ENCODE measurements at places on chromosomes 2 and 18.
A peak's percentile ranks its signal among the peaks of the same experiment; 100 is the strongest.

- peak; percentile 8 for DNase-seq
Measured at GRCh38 chr18:332721-333510, 65.1 kb upstream of the THOC1 start.

- no peak for DNase-seq
Measured at GRCh38 chr2:33530690-33531548, 54.5 kb downstream of the RASGRP3 start.

GRCh38 chr18:3067722-3068121 is 54.8 kb upstream of the LPIN2 start:
- DNase-seq, result no peak

DNA sequence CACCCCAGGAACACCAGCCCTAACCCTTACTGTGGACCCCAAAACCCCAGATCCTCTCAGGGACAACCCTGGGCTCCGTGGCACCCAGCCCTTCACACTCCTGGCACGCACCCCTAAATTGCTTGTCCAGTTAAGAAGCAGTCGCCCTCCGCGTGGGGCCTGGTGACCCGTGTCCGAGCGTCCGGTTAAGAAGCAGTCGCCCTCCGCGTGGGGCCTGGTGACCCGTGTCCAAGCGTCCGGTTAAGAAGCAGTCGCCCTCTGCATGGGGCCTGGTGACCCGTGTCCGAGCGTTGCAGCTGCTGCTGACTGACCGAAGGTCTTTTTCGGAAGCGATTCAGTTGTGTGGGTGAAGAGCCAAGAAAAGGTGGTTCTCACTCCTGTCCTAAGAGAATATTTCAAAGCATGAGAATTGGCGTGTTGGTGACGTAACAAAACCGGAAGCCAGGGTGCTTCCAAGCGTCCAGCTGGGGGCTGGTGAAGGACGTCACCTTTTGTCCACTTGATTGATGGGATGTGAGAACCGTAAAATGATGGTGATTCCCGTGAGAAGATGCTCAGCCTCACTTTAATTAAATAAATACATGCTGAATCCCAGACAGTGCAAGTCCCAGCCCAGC is 70.5 kb downstream of the KCNG2 start:
- no peak for DNase-seq

DNA sequence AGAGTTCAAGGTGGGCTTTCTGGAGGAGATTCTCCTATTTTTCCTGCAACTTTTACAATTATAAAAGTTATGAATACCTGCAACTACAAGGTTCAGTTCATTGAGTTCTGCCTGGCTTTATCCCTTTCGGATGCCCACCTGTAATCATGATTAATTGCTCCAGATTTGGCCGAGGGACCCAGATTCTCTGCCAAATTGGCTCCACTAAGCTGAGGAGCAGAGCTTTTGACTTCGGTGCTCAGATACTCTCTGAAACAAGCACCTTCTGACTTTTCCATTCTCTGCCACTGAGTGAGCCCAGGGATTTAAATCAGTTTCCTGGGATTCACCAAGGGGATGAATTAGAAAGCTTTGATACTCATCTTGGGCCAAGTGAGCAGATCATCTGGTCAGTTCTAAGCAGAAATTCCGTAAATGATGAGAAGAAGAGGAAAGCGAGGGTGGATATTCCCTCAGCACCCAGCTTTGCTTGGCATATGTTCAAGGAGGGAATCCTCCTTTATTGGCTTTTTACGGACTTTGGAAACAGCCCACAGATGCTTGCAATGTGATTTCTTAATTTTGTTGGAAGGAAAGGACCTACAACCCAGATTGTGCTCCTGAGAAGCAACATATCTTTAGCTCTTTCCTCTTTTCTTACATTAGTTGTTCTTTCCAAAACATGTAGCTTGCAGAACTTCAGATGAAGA is 179.2 kb downstream of the SETBP1 start:
- DNase-seq, result no peak

DNA sequence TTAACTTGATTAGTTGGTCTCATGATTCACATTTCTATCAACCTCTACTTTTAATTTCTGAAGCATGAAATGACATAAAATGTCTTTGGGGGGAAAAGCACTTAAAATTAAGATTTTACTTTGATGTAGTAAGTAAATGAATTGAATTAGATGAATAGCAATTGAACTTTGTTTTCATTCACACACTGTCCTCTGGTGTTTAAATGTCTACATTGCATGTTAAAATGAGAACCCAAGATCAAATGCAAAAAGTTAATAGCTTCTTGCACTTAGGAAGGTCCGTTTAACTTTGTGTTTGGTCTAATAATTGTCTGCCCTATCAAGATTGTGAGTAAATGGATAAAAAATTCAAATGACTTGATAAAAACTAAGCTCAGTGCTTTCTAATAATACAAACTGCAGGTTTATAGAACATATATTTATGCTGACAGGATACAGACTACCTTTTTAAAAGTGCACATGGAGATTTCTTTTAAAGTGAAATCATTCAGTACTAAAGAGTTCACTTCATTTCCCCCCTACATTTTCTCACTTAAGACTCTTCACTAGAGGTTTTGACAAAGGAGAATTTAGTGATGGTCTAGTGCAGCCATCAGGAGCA is 156.2 kb upstream of the NABP1 start:
- DNase-seq, result peak; percentile 58

GRCh38 chr2:60977562-60977895 is 40.0 kb upstream of the PEX13 start:
- DNase-seq, result no peak

DNA sequence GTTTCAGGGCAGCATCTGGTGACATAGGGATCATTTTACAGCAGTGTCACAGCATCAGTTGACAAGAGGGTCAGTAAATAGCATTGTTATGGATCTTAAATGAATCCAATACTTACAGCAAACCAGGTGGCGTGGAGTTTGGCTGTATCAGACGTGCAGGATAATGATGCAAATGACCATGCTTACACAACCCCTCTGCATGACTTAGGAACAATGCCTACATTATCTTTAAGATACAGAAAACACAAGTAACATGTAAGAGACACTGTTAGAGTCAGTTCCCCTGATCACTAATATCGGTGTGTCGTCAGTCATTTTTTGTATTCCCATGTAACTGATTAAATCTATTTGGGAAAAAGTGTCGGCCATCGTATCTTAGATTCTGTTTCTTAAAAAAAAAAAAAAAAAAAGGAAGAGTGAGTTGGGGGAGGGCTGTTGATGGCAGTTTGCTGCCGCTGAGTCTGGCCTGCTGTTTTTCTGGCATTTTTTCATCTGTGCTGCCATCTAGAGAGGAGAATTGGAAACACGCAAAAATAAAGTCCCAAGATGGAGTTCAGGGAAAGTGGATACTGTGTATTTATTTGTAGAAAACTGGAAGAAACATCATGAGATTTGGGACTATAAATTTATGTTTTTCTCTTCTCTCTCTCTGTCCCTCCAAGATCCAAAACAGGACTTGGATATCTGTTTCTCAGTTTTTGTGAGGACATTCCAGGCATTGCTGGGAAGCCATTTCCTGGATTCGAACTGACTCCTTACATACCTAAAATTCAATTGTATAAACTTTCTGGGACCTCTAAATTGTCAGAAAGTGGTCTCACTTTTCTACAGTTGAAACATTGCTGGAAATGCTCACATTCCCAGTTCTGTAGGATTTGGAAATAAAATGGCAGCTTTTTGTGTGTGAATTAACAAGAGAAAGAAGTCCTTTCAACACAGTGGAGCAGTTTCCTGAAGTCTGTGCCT is 60.3 kb upstream of the AGPS start:
- peak; percentile 87 for DNase-seq

- DNase-seq, result no peak
Measured at GRCh38 chr2:24461685-24462084, 29.4 kb upstream of the NCOA1 start.

All from hippocampal formation (tissue), 2 donors.